ENCODE measurements at places on chromosomes 11 and 22. TPM values are rescaled to one million over a fixed set of nuclear protein-coding genes. Genes with fewer than 3 reads are reported as not detected.

GRCh38 chr22:30424534-30425326 lies 838 bp upstream of the MTFP1 start:
- peaks cover 24% of the 10 kb centered on the region for H3K4me1 ChIP-seq
- H3K36me3 ChIP-seq, result peaks cover 9% of the 10 kb centered on the region
- no peaks in the 10 kb centered on the region for H3K27me3 ChIP-seq

- peaks cover 36% of the 10 kb centered on the region for H3K27me3 ChIP-seq
- no peak for DNase-seq
- no peaks in the 10 kb centered on the region for H3K36me3 ChIP-seq
Measured at GRCh38 chr22:39110631-39111561, 13.9 kb downstream of the APOBEC3H start.

GRCh38 chr11:121810291-121810690 lies 305.7 kb downstream of the BLID start:
- peak overlapping the region; percentile 81 for H3K27ac ChIP-seq
- peak; percentile 88 for DNase-seq
- H3K27me3 ChIP-seq, result no peaks in the 10 kb centered on the region
- H3K4me1 ChIP-seq, result peaks cover 6% of the 10 kb centered on the region
- H3K4me3 ChIP-seq, result no peak overlapping the region

TPBGL gene
- total RNA-seq, result not detected

- no peaks in the 10 kb centered on the region for H3K27me3 ChIP-seq
- no peak overlapping the region for H3K4me3 ChIP-seq
- DNase-seq, result no peak
- H3K4me1 ChIP-seq, result no peaks in the 10 kb centered on the region
Measured at GRCh38 chr11:60563553-60564235, 48.5 kb downstream of the MS4A13 start.

OR5AN1 gene
- not detected for total RNA-seq

LRRC51 gene
- total RNA-seq, result 5.6 TPM

ANO9 gene
- not detected for total RNA-seq

DNA sequence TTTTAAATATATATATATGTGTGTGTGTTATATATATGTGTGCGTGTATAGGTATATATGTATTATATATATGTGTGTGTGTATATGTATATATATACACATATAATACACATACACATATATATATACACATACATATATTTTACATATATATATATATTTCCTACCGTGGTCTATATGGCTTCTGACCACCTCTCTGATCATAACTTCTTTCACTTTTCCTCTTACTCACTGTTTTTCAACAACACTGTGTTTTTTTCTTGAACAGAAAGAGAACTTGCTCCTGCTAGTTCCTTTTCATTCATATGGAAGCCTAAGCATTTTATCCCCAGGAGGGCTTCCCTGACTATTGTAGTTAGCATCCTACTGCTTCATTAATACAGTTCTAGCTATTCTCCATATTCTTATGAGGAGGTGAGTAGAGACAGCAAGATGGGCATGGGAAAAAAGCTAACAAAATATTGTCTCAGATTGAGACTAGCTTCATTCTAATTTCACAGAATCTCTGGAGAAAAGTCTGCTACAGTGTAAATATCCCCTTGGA lies 38.5 kb upstream of the CTSC start:
- no peaks in the 10 kb centered on the region for H3K36me3 ChIP-seq
- no peaks in the 10 kb centered on the region for H3K27me3 ChIP-seq
- peaks cover 2% of the 10 kb centered on the region for H3K4me1 ChIP-seq
- H3K4me3 ChIP-seq, result no peak overlapping the region

- peak; percentile 97 for DNase-seq
- H3K4me3 ChIP-seq, result no peak overlapping the region
- no peaks in the 10 kb centered on the region for H3K27me3 ChIP-seq
- no peaks in the 10 kb centered on the region for H3K36me3 ChIP-seq
Measured at GRCh38 chr11:132576706-132577105, 955.6 kb downstream of the OPCML start.

DNA sequence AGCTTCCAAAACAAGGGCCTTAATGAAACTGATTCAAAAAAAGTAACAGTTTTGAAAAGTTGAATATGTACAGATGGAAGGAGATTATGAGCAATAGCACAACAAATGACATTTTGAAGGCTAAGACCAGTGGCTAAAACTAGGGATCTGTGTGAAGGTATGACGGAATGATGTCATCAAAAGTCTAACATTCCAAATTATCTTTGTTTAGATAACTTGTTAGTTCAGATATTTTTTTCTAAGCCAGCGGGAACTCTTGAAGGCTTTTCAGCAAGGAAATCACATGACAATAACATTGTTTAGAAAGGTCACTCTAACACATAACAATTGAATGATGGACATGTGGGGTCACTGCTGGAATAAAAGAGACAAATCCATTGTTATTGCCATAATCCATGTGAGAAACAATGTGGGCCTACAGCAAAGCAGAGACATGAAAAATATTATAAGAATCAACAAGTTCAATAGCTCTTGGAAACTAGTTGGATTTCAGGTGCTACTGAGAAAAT lies 260.5 kb downstream of the CASP12 start:
- H3K4me1 ChIP-seq, result peaks cover 2% of the 10 kb centered on the region
- no peaks in the 10 kb centered on the region for H3K27me3 ChIP-seq
- no peak overlapping the region for H3K27ac ChIP-seq
- H3K36me3 ChIP-seq, result no peaks in the 10 kb centered on the region

GRCh38 chr11:35116245-35116644 lies 22.7 kb upstream of the CD44 start:
- H3K4me3 ChIP-seq, result no peak overlapping the region
- no peak for DNase-seq
- peaks cover 13% of the 10 kb centered on the region for H3K4me1 ChIP-seq
- no peaks in the 10 kb centered on the region for H3K36me3 ChIP-seq

NPTXR gene
- 0.28 TPM for total RNA-seq

GRCh38 chr11:71244116-71244810 lies 8.1 kb downstream of the SHANK2 start:
- peaks cover 5% of the 10 kb centered on the region for H3K36me3 ChIP-seq
- H3K4me3 ChIP-seq, result no peak overlapping the region
- peaks cover 9% of the 10 kb centered on the region for H3K4me1 ChIP-seq
- DNase-seq, result peak; percentile 36

DNA sequence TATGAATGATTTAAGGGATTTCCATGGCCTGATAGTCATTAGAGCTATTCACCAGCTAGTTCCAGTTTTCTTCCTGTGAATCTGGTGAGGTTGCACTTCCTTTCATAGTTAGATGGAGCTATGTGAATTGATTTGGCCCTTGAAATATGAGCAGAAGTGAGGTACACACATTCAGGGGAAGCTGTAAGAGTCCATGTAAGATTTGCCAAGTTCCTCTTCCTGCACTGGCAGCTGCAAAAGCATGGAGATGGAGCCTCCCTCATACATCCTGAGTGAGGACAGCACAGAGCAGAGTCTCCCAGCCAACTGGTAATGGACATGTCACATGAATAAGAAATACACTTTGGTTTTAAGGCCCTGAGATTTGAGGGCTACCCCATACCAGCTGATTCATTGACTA lies 111.7 kb downstream of the CD44 start:
- H3K4me1 ChIP-seq, result peaks cover 12% of the 10 kb centered on the region
- H3K27ac ChIP-seq, result no peak overlapping the region
- no peaks in the 10 kb centered on the region for H3K27me3 ChIP-seq
- DNase-seq, result no peak
- no peaks in the 10 kb centered on the region for H3K36me3 ChIP-seq

SEPTIN3 gene
- under 0.01 TPM for total RNA-seq

RAG2 gene
- total RNA-seq, result not detected

GRCh38 chr22:27834364-27835185 lies 33.0 kb upstream of the MN1 start:
- no peak overlapping the region for H3K27ac ChIP-seq
- H3K4me1 ChIP-seq, result peaks cover 5% of the 10 kb centered on the region
- H3K27me3 ChIP-seq, result no peaks in the 10 kb centered on the region
- no peak overlapping the region for H3K4me3 ChIP-seq

GRCh38 chr11:94111660-94112059 lies 17.0 kb upstream of the PANX1 start:
- no peak for DNase-seq
- no peaks in the 10 kb centered on the region for H3K36me3 ChIP-seq
- H3K4me1 ChIP-seq, result no peaks in the 10 kb centered on the region
- H3K27ac ChIP-seq, result no peak overlapping the region
- H3K4me3 ChIP-seq, result no peak overlapping the region

RIMBP3C gene
- 0.36 TPM for total RNA-seq

MYRF gene
- total RNA-seq, result 1.6 TPM

- H3K4me3 ChIP-seq, result no peak overlapping the region
- H3K27ac ChIP-seq, result no peak overlapping the region
- no peaks in the 10 kb centered on the region for H3K4me1 ChIP-seq
Measured at GRCh38 chr11:70628855-70629844, 230.8 kb downstream of the CTTN start.

DNA sequence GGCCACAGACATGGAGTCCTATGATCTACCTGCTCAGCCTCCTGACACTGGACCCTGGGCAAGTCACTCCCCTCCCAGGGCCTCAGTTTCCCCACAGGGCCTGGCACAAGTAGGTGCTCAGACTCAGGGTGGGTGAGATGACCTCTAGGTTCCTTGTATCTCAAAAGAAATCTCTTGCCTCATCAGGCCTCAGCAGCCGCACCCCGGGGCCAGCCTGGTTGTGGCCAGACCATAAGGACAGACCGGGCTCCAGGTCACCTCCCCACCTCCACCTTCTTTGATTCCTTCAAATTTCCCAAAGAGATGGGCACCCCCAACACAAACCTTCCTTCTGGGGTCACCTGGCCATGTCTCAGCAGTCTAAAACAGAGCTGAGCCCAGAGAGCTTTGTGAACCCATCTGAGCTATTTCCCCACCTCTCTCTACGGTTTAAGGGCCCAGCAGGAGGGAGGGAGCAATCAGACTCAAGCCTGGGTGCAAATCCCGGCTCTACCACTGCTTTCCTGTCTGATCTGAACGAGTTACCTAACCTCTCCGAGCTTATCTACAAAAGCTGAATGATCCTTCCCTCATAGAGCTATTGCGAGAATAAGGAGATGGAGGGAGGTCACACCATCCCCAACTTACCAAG lies 2.5 kb upstream of the APOL4 start:
- H3K4me1 ChIP-seq, result peaks cover 2% of the 10 kb centered on the region
- H3K36me3 ChIP-seq, result no peaks in the 10 kb centered on the region
- no peak overlapping the region for H3K27ac ChIP-seq
- peaks cover 3% of the 10 kb centered on the region for H3K27me3 ChIP-seq

- H3K4me3 ChIP-seq, result no peak overlapping the region
- H3K27me3 ChIP-seq, result peaks cover 5% of the 10 kb centered on the region
- no peaks in the 10 kb centered on the region for H3K36me3 ChIP-seq
- H3K27ac ChIP-seq, result no peak overlapping the region
Measured at GRCh38 chr11:72439455-72439854, 5.1 kb upstream of the CLPB start.

DNA sequence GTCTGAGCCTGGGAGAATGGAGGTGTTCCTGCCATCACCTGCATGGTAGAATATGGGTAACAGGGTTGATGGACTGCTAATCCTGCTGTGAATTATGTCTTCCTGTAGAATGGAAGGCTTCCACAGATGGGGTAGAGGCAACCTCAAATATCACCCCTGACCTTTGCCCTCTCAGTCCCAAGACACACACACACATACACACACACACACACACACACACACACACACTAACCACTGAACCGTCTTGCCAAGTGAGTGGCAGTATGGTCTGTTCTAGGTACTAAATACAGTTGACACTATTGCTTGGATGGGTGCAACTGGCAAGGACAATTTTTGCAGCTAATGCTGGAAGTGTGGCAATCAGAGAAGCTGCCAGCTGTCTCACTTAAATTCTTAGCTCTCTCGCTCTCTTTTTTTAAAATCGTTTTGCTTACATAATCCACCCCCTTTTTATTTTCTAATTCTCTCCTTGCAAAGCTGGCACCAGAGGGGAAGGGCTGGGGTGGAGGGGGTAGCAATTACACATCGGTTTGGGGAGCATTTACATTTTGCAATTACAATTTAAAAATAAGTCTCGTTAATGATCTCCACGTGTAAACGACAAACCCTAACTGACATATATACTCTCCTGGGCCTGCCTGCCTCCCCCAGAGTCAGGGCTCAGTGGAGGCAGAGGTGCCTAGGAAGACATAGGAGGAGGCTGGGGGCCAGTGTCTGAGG lies 162.6 kb downstream of the FEZ1 start:
- DNase-seq, result no peak
- no peaks in the 10 kb centered on the region for H3K4me1 ChIP-seq
- peaks cover 9% of the 10 kb centered on the region for H3K27me3 ChIP-seq
- no peak overlapping the region for H3K4me3 ChIP-seq
- H3K27ac ChIP-seq, result no peak overlapping the region

DNA sequence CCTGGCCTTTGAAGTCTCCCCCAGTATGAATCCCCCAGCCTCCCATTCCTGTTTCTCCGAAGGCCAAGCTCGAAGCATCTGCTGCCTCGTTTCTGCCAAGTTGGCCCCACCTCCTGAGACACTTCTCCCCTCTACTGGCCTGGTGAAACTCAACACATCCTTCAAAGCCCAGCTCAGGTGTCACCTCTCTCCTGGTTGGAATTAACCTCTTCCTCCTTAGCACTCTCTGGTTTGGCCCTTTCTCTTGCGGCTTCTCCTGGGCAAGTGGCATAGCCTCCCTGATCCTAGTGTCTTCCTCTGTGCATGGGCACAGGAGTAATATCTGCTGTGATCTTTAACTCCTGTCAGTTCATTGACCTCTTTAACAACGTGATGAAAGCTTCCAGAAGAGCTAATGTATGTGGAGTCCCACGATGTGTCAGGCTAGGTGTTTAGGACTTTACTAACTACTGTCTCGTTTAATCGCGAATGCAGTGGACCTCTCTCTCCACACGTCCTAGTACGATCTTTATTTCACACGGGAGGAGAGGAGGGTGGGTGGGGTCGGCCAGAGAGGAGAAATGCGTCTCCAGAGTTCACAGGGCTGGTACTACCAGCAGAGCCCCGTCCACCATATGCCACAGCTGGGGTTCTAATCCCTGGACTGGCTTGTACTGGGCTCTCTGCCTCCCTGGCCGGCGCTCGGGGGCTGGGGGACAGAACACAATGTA lies 826 bp upstream of the PTPRJ start:
- peak overlapping the region; percentile 46 for H3K4me3 ChIP-seq
- peaks cover 19% of the 10 kb centered on the region for H3K4me1 ChIP-seq
- DNase-seq, result no peak
- peak overlapping the region; percentile 77 for H3K27ac ChIP-seq
- H3K36me3 ChIP-seq, result no peaks in the 10 kb centered on the region
- H3K27me3 ChIP-seq, result no peaks in the 10 kb centered on the region

GRCh38 chr11:14012846-14013245 lies 50.3 kb downstream of the SPON1 start:
- H3K27ac ChIP-seq, result no peak overlapping the region
- no peaks in the 10 kb centered on the region for H3K27me3 ChIP-seq
- no peaks in the 10 kb centered on the region for H3K36me3 ChIP-seq
- peak; percentile 67 for DNase-seq
- peaks cover 6% of the 10 kb centered on the region for H3K4me1 ChIP-seq

DNA sequence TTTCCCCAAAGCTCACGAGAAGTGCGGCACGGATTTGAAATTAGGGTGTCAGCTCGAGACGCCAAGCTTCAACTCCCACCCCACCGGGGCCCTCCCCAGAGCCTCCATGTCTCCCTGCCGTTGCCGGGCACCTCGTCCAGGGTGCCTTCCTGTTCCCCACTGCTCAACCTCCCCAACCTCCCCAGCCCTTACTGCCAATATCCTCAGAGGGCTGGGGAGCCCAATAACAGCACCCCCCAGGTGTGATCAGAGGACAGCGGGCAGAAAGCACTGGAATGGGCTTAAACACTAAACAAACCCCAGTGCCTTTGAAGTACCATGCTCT lies 1336.4 kb downstream of the TBC1D22A start:
- no peaks in the 10 kb centered on the region for H3K27me3 ChIP-seq
- H3K4me3 ChIP-seq, result no peak overlapping the region
- H3K27ac ChIP-seq, result no peak overlapping the region
- no peaks in the 10 kb centered on the region for H3K4me1 ChIP-seq
- no peak for DNase-seq
